ENCODE measurements at places on chromosomes 1 and 21. TPM values are rescaled to one million over a fixed set of nuclear protein-coding genes. Genes with fewer than 3 reads are reported as not detected.

CYYR1 gene
- total RNA-seq = under 0.01 TPM

GJB4 gene
- total RNA-seq = not detected

TRIM46 gene
- 3.3 TPM for total RNA-seq

F13B gene
- total RNA-seq = under 0.01 TPM

OR2G6 gene
- not detected for total RNA-seq

DNA sequence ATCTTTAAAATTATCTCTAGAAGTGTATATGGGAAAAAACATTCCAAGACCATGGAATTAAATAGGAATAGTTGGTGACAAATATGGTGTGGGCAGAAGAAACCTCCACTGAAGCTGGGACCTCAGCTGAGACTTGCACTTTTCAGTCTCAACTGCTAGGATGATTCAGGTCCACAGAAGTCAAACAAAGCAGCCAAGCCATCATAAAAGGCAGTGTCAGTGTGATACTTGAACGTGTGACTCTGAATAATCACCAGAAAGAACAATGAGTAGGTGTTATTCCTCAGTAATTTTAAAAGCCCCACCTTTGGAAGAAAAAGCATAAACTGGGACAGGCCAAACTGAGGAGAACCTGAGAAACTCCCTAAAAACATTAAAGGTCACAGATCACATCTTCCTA is 90.7 kb downstream of the ZNF281 start:
- no peak for DNase-seq

DNA sequence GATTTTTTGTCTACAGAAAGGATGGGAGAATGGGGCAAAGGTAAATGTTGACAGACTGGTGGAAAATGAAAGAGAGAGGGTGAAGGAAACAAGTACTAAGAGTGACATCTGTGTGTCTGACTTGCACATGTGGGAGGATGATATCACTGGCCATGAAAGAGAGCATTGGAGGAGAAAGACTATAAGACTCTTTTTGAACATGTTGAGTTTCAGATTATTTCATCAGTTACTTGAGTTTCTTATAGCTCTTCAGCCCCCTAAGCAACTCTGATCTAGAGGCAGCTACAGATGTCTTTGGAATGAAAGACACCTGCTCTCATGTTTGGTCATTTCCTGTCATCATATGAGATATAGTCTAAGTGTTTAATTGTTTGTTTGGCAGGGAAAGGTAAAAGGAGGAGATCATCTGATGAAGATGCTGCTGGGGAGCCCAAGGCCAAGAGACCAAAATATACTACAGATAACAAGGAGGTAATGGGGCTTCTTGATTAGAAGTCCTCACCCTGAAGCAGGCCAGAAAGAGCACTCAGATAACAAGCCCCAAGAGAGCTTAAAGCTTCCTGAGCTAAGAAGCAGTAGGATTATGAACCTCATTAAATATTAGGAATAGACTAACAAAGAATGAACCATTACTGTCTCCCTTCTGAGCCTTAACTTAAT is 4.5 kb downstream of the POLR3C start:
- no peak for DNase-seq

GRCh38 chr1:118266436-118266835 is 81.4 kb upstream of the SPAG17 start:
- no peak for DNase-seq

GRCh38 chr1:217542837-217543236 is 88.1 kb downstream of the GPATCH2 start:
- no peak for DNase-seq

GRCh38 chr1:212727386-212728181 is 27.9 kb upstream of the BATF3 start:
- DNase-seq = peak; percentile 81

GRCh38 chr1:228332797-228333738 is 73.6 kb downstream of the TRIM11 start:
- peak; percentile 34 for DNase-seq

- no peak for DNase-seq
Measured at GRCh38 chr1:95451054-95451453, 217.0 kb downstream of the RWDD3 start.

Data from osteoblast (primary cell).